ENCODE measurements at places on chromosomes 16 and 17.

- DNase-seq, result no peak
Observed at GRCh38 chr16:77452243-77452642, 17.4 kb upstream of the ADAMTS18 start.

DNA sequence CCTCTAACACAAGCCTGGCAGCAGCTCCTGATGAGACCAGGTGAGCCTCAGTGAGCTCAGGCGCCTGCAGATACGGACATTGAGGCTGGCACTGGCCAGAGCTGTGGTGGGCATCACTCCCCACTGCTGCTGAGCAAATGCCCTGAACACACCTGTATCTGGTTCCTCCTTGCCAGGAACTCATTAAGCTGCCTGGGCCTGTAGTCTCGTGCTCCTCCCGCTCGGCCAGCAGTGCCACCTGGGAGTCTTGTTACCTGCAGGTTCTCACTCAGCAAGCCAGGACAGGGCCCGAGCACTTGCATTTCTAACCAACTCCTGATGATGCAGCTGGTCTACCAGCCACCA is 13.3 kb downstream of the EIF4A3 start:
- no peak for DNase-seq

DNA sequence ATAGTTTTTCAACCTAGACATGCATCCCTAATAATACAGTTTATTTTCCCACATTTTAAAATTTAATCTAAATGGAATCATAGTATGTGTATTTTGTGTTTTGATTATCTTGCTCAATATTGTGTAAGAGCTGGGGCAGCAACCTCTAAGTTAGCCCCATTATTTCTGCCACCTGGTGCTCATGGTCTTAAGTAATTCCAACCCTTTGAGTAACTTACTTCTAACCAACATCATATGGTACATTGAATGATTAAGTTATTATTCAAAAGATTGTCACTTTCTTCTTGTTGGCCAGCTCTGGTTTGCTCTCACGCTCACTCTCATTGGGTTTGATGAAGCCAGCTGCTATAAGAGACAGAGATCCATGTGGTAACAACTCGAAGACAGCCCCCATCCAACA is 3.9 kb upstream of the KRTAP4-3 start:
- DNase-seq, result no peak

DNA sequence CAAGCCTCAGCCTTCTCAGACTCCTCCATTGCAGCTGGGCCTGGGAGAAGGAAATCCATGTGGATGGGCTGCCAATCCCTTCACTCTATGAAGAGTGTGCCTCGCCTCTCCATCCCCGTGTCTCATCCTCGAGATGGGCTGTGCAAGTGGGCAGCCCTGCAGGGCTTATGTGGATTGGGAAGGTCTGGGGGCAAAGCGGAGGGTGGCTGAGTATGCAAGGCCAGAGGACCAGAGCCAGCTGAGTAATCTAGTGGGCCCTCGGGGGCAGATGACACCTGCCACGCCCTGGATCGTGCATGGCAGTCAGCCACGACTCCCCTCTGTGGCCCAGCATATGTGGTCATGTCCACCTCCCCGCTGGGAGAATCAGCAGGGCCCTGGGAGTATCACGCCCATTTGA is 78.9 kb downstream of the IRX5 start:
- DNase-seq, result no peak

GRCh38 chr16:53775821-53776431 is 72.0 kb downstream of the FTO start:
- DNase-seq, result no peak

DNA sequence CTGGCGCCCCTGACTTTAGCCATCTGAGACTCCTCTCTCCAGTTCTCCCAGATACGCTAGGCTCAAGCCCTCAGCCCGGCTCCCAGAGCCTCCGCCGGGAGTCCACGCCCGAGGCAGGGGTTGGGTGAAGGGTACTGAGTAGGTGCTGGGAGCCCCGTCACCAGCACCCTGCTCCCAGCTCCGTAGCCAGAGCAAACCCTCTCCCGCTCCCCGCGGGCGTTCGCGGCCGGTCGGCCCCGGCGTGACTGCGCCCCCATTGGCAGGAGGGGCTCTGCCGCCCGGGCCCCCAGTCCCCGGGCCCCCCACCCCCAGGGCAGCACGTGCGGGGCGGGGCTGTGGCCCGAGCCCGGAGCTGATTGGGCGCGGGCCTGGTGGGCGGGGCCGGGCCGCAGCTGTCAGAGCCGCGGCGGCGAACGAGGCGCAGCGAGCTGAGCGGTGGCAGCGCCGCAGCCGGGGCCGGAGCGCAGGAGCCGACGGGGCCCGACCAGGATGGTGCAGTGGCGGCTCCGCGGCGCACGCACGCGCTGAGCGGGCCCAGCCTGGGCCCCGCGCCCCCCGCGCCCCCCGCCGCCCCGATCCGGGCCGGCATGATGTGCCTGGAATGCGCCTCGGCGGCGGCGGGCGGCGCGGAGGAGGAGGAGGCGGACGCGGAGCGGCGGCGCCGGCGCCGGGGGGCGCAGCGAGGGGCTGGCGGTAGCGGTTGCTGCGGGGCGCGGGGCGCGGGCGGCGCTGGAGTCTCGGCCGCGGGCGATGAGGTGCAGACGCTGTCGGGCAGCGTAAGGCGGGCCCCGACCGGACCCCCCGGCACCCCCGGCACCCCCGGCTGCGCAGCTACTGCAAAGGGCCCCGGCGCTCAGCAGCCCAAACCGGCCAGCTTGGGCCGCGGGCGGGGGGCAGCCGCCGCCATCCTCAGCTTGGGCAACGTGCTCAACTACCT is at the start of gene SPNS2:
SPNS2 (plus strand) TSS at position 421 of the 937 bp plus-strand sequence; CDS start at position 588, 167 bp downstream.
- DNase-seq, result peak; percentile 44

DNA sequence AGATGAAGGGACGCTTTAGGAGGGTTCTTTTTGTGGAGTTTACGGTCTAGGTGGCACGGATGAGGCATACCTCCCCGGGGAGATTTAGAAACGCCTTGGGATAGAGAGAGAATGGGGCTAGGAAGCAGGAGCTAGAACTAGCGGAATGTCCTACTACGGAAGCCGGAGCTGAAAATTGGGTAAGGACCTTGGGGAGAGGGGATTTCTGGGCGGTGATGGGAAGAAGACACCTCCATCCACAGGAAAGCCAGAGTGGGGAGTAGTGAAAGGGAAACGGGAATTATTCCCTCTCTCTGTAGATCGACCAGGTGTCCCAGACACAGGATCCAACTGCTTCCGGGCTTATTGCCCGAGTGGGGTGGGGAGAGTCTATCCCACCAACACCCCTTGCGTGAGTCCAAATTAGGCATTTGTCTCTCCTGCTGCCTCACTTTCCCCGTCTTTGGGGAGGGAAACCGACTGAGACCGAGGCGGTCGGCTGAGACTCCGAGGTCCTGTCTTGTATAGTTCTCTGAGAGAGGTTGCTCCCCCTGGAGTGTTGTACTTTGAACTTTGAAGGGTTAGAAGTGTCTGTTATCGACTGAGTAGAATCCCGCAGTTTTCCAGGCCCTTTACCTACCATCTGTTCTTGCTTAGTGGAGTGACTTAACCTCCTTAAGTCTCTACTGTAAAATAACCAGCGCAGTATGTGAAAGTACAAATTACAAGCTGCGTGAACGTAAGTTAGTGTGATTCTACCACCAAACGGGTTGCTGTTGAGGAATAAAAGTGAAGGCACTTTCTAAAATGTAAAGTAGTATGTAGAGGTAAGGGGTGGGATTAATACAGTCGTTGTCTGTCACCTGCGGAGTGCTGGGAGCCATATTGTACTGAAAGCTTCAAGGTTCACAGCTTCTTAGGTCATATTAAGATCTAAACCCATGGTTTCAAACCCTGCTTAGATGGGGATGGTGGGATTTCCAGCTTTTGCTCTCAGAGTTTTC is 1.0 kb downstream of the RSPRY1 start:
- DNase-seq, result peak; percentile 0

DNA sequence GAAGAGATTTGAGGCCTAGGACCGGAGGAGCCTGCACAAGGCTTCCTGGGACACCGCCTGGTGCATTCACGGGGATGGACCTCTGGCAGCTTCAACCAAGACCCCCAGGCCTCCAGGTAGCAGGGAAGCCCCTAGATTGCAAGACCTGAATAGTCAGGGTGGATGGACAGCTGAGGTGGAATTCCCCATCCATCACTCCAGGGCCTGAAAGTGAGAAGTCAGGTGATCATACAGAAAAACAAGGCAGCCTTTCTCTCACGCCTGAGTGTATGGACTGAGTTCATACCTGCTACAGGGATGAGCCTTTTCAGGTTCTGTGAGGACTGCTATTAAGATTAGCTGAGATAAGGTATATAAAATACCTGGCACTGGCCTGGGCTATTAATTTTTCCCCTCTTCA is 74.2 kb downstream of the PLXDC1 start:
- DNase-seq, result no peak

DNA sequence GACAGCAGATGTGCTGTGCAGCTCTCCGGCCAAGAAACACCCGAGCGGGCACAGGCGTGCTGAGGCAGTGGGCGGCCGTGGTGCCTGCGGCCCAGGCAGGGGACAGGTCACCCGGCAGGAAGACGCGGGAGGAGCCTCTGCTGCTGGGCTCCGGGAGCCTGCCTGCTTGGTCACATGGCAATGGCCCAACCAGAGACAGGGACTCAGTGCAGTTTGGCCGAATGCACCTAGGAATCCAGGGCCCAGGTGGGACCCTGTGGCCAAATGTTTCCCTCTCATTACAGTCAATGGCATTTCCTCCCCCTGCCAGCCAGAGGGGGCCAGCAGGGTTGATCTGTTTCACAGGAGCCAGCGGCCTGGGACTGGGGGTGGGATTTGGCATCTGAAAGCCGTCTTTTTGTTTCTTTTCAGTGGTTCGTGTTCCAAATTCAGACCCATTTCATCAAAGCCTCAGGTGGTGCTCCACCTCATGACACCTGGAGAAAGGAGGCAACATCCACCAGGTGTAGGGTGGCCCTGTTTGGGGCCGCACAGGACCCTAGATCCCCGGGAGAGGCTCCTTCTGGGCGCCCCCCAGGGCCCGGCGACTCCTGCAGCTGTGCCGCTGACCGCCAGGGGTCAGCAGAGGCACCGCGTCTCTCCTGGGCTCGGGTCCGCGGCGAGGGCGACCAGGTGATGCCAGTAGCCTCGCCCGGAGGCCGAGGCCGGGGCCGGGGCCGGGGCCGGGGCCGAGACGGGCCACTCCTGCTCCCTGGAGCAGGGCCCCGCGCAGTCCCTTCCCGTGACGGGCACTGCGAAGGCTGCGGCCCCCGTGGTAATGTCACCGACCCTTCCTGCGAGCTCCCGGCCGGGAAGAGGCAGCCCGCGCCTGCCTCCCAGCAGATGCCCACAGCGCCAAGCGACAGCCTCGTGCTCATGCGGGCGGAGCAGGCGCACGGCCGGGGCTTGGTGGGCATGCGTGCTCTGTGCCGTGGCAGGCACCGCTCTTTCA is 118.5 kb downstream of the C16orf78 start:
- no peak for DNase-seq

DNA sequence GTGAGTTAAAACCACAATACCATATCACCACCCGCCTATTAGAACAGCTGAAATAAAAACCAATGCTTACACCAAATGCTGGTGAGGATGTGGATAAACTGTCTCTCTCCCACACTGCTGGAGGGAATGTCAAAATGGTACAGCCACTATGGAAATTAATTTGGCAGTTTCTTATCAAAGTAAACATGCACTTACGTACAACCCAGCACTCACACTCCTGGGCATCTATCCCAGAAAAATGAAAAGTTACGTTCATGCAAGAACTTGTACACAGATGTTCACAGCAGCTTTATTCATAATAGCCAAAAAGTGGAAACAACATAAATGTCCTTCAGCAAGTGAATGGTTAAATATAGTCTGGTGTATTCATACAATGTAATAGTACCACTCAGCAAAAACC is 173.2 kb upstream of the MYOCD start:
- DNase-seq, result no peak

DNA sequence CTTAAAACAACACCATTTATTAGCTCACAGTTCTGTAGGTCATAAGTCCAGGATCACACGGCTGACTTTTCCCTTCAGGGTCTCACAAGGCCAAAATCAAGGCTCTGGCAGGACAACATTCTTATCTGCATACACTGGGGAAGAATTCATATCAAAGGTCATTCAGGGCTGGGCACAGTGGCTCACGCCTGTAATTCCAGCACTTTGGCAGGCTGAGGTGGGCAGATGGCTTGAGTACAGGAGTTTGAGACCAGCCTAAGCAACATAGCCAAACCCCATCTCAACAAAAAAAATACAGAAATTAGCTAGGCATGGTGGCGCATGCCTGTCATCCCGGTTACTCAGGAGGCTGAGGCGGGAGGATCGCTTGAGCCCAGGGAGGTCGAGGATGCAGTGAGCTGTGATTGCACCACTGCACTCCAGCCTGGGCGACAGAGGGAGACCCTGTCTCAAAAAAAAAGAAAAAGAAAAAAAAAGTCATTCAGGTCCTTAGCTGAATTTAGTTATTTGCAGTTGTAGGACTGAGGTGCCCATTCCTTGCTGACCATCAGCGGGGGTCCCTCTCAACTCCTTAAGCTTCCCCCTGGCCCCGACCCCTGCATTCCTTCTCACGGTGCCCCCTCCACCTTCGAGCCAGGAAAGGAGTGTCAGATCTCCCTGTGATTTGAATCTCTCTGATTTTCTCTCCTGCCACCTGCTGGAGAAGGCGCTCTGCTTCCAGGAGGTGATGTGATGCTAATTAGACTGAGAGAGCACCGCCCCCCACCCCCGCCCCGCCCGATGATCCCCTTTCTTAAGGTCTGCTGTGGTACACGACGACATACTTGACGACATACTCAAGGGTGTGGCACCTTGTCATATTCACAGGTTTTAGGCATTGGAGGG is 91.8 kb upstream of the CLEC18A start:
- DNase-seq, result no peak

GRCh38 chr16:3187798-3188674 is at the start of gene OR1F1:
Gene OR1F1 (plus strand): TSS chr16:3188204.
- DNase-seq, result peak; percentile 22

GRCh38 chr16:72850853-72851252 is 197.1 kb downstream of the ZFHX3 start:
- no peak for DNase-seq

GRCh38 chr16:16148755-16149154 is 74.5 kb downstream of the ABCC6 start:
- DNase-seq, result no peak

GRCh38 chr17:45170931-45171337 is 9.3 kb downstream of the HEXIM2 start:
- DNase-seq, result no peak

DNA sequence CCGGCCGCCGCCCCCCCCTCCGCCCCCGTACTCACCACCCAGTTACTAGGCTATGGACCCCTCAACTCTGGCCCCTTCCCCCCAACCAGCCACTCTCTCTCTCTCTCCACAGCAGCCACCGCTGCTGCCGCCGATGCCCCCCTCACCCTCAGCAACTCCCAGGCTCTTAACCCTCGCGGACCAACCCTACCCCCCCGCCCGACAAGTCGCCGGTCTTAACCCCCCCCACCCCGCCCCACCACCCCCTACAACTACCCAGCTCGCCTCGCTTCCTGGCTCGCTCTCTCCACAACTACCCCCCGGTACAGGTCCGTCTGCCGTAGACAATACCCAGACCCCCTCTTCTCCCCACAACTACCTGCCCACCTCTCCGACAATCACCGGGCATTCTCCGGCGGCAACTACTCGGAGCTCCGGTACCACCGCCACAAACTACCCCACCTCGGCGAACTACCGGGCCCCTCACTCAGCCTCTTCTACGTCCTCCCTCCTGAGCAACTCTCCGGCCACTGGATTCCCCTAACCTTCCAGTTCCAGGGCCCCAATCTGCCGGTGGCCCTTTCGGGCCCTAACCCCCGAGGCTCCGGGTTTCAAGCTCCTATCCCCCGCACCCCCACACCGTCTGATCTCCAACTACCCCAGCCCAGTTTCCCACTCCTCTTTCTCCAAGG is 702 bp downstream of the PHF23 start:
- DNase-seq, result no peak
